ENCODE measurements at places on chromosomes 4 and X.

- DNase-seq = no peak
Observed at GRCh38 chrX:10526451-10526850, 93.9 kb downstream of the MID1 start.

GRCh38 chr4:150582873-150583286 lies 929 bp downstream of the MAB21L2 start:
- DNase-seq = no peak

GRCh38 chr4:185774845-185775680 lies 36.9 kb downstream of the SORBS2 start:
- no peak for DNase-seq

DNA sequence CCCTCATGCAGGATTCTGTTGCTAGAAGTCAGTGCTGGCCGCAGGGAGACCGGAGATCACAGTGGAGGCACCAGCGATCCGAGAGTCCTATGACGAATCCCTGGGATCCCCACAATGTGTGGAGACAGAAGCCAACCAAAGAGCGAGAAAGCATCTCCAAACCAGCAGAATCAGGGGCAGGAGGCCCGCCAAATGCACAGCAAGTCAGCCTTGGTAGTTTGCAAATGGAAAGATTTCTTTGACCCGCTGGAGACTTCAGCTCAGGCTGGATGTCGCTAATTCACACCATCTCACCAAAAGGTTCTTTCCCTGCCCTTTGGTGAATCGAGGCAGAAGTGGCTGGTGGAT lies 505 bp upstream of the PKD2 start:
- no peak for DNase-seq

GRCh38 chr4:69708211-69708610 lies 52.2 kb downstream of the SULT1B1 start:
- no peak for DNase-seq

DNA sequence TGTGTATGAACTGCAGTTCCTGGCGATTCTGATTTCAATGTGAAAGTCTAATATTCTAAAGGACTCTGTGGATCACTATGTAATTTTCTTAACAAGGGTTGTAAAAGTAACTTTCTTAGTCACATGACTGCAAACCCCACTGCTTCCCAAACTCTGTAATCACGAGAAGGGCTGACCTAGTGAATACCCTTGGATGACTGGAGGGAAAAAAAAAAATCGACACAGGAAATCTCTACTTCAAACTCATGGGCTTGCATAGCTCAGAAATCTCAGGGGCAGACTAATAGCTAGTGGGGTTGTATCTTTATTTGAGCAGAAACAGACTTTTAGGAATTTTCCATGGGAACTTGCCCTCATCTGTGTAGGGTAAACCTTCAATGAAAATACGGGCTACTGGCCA lies 4.8 kb upstream of the MXRA5 start:
- no peak for DNase-seq

GRCh38 chr4:61462451-61463326 lies 262.6 kb downstream of the ADGRL3 start:
- no peak for DNase-seq

GRCh38 chr4:130419211-130419975 lies 1323.4 kb downstream of the C4orf33 start:
- no peak for DNase-seq

DNA sequence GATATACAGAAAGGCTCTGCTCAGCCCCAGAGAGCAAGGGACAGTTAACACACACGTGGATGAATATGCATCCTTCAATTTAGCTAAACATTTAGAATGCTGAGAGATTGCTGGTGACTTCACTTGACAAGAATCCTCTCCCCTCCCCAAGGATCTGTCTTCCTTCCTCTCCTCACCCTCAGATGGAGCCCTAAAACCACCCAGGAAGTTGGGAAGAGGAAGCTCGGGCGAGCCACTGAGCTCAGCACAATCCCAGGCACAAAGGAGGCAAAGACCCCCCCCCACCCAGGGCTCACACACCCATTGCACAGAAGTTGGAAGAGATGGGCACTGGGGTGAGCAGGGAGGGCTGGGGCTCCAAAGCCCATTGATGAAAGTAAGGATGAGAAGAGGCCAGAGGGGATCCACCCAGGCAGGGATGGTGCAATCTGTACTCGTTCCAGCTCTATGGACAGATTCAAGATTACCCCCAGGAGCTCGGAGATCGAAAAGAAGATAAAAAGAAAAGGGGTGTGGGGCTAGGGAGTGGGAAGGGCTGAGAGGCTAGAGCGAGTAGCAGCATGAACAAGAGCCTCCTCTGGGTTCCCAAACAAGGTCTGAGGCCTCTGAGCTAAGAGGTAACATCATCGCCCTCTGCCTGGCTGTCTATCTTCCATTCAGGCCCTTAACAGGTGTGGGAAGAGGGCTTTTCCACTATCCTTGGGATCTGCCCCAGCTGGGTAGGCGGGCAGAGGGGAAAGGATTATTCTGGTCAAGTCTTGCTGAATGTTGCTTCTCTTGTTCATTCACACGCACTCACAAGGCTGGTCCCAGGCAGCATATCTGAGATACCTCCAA lies 1.2 kb downstream of the TFE3 start:
- DNase-seq = no peak

DNA sequence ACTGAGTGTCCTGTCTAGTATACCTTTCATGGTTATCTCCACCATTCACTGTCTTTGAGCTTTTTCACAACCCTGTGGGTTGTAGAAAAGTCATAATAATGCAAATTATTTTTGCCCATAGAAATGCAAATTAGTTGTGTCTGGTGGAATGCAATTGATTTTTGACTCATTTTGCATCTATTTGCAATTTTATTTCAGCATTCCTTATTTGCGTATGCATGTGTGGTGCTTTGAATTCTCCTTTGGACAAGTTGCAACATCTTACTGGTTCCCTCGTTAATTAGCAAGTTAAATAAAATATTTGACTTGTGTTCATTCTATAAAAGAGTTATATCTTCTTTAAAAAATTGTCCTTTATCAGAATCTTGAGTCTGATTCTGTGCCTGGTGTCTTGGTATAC lies 297.3 kb upstream of the CASK start:
- DNase-seq = no peak

DNA sequence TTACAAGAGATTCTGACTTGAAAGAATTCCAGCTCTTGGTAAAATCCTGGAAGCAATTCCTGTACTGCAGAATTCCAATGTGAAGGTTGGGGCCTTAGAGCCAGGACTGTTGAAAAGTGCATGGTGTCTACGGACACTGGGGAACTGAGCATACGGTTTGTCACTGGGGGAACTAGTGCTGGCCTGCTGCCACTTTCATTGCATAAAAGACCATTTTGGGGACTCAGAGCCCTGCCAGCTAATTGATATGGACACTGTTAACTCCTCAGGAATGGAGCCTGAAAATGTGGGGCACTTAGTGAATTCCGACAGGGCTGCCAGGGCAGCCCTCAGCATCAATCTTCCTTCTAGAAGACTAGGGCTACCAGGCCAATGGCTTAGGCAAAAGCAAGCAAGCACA lies 55.9 kb downstream of the AMOT start:
- no peak for DNase-seq

DNA sequence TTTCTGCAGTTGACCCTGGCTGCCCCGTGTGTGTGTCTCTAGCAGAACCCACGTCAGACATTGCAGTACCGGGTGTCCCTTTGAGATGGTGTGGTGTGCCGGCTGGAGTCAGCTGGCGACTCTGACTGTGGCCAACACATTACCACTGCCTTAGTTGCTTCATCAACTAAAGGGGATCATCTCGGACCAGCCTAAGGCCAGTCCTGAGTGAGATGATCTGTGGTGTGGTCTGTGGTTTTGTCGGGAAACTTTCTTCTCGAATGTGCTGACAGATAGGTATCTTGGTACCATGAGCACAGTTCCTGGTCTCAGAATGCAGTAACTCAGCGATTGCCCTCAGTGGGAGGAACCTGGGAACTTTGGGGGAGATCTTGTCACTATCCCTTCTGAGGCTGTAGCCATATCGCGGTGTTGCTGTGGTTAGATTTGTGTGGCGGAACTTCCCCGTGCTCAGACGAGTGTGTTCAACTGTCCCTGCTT lies 15.8 kb downstream of the TBC1D14 start:
- no peak for DNase-seq
